ENCODE measurements at places on chromosomes 2 and 18.

DNA sequence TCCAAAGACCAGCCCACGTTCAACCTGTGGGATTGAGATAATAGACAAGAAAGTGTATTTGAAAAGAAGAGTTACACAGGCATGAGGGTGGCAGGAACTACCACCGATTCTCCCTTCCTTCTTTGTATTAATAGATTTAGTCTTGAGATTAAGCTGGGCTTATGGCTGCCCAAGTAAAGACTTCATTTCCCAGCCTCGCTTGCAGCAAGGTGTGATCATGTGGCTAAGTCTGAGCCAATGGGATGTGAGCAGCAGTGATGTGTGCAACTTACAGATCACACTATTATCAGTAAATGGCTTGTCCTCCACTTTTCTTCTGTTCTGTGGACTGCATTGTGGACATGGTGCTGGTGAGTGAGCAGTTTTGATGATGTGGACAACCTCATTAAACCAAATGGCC lies 101.7 kb downstream of the POLR1A start:
- DNase-seq: no peak

GRCh38 chr2:10407841-10408648 lies 40.1 kb downstream of the ODC1 start:
- peak; percentile 27 for DNase-seq

GRCh38 chr2:225512876-225513540 lies 113.5 kb downstream of the NYAP2 start:
- DNase-seq: peak; percentile 3

GRCh38 chr2:174020026-174020425 lies 54.9 kb upstream of the SP3 start:
- no peak for DNase-seq

GRCh38 chr2:46704593-46704992 lies 211.0 kb downstream of the MCFD2 start:
- DNase-seq: no peak

GRCh38 chr2:191165176-191165643 lies 14.4 kb upstream of the STAT4 start:
- peak; percentile 65 for DNase-seq

GRCh38 chr2:214830794-214831346 lies 21.4 kb upstream of the BARD1 start:
- peak; percentile 7 for DNase-seq

GRCh38 chr2:118668431-118669424 lies 178.7 kb downstream of the EN1 start:
- peak; percentile 99 for DNase-seq

- DNase-seq: peak; percentile 1
Measured at GRCh38 chr2:184394642-184395041, 203.7 kb upstream of the ZNF804A start.

DNA sequence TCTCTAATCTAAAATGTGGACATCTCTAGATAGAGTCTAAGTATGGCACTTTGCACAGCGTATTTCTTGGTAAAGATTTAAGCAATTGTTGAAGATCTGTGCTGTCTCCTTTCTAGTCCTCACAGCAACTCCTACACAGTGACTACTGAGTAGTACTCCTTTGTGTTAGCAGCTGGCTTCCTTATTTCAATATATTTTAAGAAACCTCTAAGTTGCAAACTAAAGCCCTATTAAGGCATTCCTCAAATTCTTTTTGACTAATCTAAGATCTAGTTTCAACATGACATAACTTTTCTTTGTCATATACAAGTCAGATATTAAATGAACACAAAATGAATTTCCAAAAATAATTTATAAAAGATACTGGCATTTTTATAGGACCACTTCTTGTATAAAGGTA lies 121.8 kb upstream of the DNAJC10 start:
- DNase-seq: peak; percentile 55

DNA sequence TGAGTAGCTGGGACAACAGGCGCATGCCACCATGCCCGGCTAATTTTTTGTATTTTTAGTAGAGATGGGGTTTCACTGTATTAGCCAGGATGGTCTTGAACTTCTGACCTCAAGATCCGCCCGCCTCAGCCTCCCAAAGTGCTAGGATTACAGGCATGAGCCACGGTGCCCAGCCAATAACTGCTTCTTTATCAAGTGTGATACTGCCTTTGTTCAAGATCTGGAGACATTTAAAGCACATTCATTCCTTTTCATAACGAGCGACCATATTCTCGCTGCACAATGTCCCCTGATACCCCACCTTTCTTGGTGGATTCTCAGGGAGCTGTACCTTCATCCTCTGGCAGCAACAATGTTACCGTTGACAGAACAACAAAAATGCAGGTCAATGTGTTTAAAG lies 75.4 kb downstream of the PIEZO2 start:
- DNase-seq: no peak

DNA sequence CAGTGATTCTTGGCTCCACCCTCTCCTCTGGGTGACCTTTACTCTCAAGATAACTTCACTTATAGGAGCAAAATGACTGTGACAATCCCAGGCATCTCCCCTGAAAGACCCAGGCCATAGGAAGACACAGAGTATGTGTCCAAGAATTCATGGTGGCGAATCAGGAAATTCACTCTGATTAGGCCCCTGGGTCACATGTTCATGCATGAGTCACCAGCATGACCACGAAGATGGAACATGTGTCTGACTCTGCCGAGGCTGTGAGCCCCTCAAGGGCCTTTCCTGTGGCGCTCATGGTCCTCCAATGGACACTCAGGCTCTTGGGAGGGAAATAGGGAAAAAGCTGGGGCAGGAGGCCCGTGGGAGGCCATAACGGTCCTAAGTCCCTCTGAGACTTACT lies 74.0 kb upstream of the TEX51 start:
- no peak for DNase-seq

GRCh38 chr2:100213595-100213994 lies 71.2 kb upstream of the AFF3 start:
- no peak for DNase-seq

DNA sequence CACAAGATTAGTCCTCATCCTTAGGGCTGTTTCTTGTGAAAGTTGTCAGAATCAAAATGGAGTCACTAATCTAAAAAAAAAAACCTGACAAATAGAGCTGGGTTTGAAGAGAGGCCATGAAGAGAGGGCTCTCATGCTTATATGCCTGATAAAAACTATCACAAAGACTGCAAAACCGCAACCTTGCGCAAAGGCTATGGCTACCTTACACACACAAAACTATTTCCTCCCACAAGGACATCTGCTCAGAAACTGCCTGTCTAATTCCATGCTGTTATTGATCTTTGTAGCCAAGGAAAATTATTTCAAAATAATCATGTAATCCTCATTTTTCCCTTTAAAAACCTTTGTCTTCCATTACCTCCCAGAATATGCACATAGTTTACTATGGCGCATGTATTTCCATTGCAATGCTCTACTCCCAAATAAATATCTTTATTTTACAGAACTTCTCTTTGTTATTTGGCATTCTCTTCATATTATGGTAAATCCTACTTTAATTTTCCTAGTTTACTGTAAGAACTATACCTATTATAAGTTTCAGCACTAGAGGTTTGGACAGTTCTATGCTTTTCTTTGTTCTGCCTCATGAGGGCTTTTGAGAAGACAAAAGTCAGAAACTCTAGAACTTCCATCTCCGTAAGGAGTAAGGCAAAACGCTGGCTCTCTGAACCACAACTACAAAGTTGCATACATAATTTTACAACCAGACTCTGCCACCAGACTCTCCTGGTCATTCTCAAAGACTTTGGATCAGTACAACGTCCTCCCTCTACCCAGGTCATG lies 9.6 kb upstream of the DPYSL5 start:
- peak; percentile 11 for DNase-seq

DNA sequence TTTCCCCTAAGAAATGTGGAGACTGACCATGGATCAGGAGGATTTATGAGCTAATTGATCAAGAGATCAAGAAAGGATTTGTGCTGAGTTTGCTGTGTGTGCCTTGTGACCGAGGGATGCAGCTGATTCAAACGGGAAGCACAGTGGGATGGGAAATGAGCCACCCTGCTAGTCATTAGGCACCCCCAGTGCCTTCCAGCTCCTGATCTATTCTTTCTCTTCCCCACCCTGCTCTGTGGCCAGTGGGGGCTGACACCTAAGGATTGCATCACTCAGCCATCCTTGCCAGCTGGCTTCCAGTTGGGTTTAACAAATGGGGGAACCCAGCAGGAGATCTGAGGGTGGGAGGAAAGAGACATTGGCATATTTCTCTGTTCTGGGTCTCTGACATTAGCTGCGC lies 132.2 kb upstream of the CXCR4 start:
- no peak for DNase-seq

GRCh38 chr2:105381101-105381668 lies 17.7 kb downstream of the FHL2 start:
- DNase-seq: no peak

GRCh38 chr18:48031641-48032040 lies 101.2 kb upstream of the SMAD2 start:
- no peak for DNase-seq

GRCh38 chr2:152499331-152499816 lies 164.4 kb downstream of the FMNL2 start:
- no peak for DNase-seq

DNA sequence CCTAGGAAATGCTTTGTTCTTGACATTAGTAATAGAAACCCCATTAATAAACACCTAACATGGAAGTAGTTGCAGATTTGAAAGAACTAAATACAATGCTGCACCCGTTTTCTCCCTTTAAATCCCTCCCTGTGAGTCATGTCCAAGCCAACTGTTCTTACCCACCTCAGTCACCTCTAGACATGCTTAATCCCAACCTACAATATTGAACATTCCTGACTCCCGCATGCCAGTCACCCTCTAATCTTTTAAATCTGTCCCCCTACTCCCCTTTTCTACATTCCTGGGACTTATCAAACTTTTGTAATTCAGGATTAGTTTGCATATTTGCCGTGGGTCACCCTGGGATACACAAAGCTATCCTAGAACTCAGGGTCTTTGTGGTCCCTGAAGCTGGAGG lies 374.6 kb downstream of the IRS1 start:
- DNase-seq: no peak

GRCh38 chr2:40095000-40095399 lies 315.9 kb upstream of the THUMPD2 start:
- peak; percentile 84 for DNase-seq

- no peak for DNase-seq
Measured at GRCh38 chr2:6526093-6526824, 339.4 kb downstream of the CMPK2 start.
